ENCODE measurements at places on chromosomes 11 and 22. TPM values are rescaled to one million over a fixed set of nuclear protein-coding genes. Genes with fewer than 3 reads are reported as not detected.

- no peak for DNase-seq
These were observed 11.9 kb downstream of the APOA4 start for GRCh38 chr11:116811194-116811593.

- no peak for DNase-seq
These were observed 32.2 kb upstream of the GRIA4 start for GRCh38 chr11:105577641-105578040.

DNA sequence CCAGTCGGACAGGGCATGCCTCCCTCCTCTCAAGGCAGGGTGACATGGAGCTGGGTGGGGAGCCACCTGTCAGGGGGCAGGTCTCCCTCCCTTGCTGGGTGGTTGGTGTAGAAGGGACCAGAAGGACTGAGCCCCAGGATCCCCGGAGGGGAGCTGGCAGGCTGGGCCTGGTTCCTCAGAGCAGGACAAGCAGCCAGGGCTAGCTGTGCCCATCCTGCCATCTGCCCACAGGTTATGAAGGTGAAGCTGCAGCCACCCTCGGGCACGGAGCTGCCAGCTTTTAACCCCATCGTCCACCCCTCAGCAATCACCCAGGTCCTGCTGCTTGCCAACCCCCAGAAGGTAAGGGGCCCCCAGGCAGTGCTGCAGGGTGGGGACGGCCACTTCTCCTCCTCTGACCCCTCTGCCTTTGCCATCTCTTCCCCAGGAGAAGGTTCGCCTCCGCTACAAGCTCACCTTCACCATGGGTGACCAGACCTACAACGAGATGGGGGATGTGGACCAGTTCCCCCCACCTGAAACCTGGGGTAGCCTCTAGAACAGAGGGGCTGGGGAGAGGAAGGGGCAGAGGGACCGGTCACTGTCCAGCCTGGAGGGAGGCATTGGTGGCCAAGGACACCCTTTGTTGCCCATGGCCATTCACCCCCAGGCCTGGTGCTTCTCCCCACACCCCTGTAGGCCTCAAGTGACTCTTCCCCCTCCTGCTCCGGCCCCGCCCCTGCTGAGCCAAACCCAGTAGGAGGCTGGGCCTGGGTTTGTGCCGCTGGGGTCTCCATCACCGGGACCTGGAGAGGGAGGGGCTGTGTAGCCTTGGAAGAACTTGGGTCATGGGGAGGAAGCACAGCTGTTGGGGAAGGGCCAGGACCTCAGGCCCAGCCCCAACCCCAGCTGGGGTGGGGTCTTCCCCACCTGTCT, 7.0 kb upstream of the SH3BP1 start:
- no peak for DNase-seq

GRCh38 chr11:110447343-110447742, 17.6 kb downstream of the FDX1 start:
- no peak for DNase-seq

GRCh38 chr11:119504371-119504770, 81.4 kb upstream of the THY1 start:
- DNase-seq, result no peak

The HORMAD2 gene
- not detected for total RNA-seq

DNA sequence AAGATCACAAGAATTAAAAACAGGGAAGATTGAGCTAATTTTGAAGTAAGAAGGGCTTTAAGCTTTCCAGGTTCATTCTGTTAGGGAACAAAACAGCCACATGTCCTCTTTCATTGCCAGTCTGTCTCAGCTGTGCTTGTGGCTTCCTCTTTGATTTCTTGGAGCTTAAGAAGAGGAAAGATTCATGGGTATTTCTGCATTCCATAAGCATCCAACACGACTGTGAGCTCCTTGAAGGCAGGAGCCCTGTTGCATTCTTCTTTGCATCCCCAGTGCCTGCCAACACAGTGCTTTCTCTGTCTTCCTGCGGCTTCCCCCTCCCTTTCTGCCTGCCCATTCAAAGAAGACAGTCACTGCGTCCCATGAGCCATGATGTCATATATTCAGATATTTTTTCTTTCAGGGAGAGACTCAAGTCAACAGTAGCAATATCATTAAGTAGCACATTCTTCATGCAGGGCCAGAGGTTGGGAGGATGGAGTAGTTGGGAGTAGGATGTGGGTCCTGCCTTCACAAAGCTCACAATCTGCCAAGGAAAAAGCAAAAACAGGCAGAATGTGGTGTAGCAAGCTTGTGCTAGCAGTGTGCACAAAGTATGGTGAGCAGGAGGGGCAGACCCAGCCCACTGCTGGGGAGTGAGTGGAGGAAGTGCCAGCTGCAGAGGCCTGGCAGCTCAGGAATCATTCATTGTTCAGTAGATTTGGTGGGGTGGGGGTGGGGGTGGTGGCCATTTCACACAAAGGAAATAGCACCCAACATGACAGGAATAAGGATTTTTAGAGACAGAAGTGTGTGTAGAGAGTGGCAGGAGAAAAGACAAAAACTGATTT, 162.1 kb upstream of the RASSF10 start:
- DNase-seq, result no peak

- DNase-seq, result no peak
These were observed 4.2 kb downstream of the ELF5 start for GRCh38 chr11:34509336-34509876.

- DNase-seq, result no peak
These were observed 78.8 kb downstream of the CABIN1 start for GRCh38 chr22:24089951-24090350.

- DNase-seq, result no peak
These were observed 13.7 kb downstream of the MUC5B start for GRCh38 chr11:1236316-1237127.

DNA sequence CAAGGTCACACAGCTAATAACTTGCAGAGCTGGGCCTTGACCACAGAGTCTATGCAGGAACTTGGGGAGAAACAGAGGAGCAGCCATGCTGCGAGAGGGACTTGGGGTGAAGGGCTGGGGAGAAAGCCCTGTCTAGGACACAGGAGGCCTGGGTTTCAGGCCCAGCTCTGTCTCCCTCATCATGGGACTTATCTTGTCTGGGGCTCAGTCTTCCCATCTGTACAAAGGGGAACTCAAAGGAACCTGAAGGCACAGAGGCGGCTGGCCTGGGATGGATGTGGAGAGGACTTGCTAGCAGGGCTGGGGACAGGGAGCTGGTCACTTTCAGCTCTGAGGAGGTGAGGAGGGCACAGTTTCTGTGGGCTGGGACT, 36.9 kb upstream of the TPBGL start:
- no peak for DNase-seq

The HBG2 gene
- not detected for total RNA-seq

DNA sequence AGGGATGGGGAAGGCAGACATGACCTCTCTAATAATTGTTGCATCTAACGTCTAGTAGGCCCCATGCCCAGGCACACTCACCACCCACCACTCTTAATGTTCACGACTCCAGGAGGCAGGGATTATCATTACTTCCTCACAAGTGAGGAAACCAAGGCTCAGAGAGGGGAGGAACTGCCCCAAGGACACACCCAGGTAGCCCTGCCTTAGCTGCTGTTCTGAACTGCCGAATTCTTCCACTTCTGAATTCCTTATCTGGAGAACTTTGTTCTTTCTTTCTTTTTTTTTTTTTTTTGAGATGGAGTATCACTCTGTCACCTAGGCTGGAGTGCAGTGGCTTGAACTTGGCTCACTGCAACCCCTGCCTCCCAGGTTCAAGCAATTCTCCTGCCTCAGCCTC, 16.7 kb downstream of the SLCO2B1 start:
- DNase-seq, result no peak

- no peak for DNase-seq
These were observed 706.8 kb downstream of the KCNA4 start for GRCh38 chr11:29309992-29310391.

DNA sequence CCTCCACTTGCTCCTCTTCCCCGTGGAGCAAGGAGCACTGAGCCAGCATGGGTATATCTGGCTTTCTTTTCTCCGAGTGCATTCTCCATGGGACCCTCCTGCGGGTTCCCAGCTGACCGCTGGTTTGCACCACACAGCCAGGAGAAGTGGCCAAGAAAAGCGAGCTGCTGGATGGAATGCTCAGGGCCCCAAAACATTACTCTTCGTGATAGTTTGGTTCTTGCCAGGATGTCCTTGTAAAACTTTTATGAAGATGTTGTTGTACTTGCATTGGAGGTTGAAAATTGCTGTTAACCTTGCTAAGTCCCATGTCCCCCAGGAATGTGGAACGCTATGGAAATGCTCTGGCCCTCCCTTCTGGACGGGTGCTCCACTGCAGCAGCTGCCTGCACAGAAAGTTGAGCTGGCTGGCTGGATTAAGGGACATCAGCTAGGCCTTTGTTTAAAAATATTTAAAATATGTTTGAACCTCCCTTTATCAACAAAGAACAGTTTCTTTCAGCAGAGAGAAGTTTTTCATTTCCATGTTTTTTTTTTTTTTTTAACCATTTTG, 68.7 kb downstream of the ZNRF3 start:
- DNase-seq, result peak; percentile 88

DNA sequence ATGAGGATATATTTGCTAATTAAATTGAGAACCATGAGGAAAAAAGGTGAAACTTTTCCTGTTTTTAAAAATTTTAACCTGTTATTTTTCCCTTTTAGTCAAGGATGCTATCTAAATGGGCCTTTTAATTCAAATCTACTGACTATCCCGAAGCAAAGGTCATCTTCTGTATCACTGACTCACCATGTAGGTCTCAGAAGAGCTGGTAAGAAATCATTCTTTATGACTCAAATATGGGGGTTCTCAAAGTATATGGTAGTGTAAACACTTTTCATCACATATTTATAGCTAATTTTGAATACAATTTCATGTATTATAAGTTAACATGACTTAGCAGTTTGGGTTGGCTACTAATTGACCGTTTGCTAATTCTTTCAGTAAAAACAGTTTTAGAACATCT, 88.2 kb downstream of the CYP2R1 start:
- DNase-seq, result no peak

The HBD gene
- 1.3 TPM for total RNA-seq

The SLC29A2 gene
- 10.4 TPM for total RNA-seq

- no peak for DNase-seq
These were observed 29.5 kb upstream of the PTH start for GRCh38 chr11:13525257-13525656.

The NCR3LG1 gene
- total RNA-seq, result 4.5 TPM

- DNase-seq, result no peak
These were observed 56.2 kb downstream of the DENND5A start for GRCh38 chr11:9208726-9209501.

The NLRP14 gene
- total RNA-seq, result 0.47 TPM
